ENCODE measurements at places on chromosomes 1 and 21. TPM values are rescaled to one million over a fixed set of nuclear protein-coding genes. Genes with fewer than 3 reads are reported as not detected.
A peak's percentile ranks its signal among the peaks of the same experiment; 100 is the strongest.

DNA sequence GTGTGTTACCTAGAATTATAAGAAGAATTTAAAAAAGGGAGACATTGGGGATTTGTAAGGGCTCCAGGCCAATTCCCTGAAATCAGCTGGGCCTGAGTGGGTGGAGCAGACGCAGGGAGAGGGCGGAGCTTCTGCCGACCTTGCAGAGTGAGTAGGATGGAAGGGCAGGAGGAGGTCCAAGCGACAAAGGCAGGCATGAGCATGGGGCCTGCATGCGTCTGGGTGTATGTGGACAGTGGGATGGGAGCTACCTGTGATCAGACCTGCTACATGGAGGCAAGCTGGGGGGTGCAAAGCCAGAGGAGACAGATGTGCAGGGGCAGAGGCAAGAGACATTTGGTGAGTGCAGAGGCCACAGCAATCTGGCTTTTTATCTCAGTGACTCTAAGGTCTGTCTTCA is 105.3 kb upstream of the OLIG2 start:
- no peak overlapping the region for H3K4me3 ChIP-seq
- H3K36me3 ChIP-seq = no peaks in the 10 kb centered on the region
- DNase-seq = no peak
- H3K27me3 ChIP-seq = no peaks in the 10 kb centered on the region
- H3K27ac ChIP-seq = no peak overlapping the region

- peak overlapping the region; percentile 91 for H3K4me3 ChIP-seq
- DNase-seq = peak; percentile 76
- H3K27ac ChIP-seq = peak overlapping the region; percentile 99
- peaks cover 7% of the 10 kb centered on the region for H3K36me3 ChIP-seq
Measured at GRCh38 chr1:234608911-234609690, 877 bp downstream of the IRF2BP2 start.

GRCh38 chr21:33608559-33608958 is 20.1 kb upstream of the DONSON start:
- no peak overlapping the region for H3K27ac ChIP-seq
- no peak for DNase-seq
- no peak overlapping the region for H3K4me3 ChIP-seq
- H3K4me1 ChIP-seq = no peaks in the 10 kb centered on the region

The PROK1 gene
- 9.6 TPM for total RNA-seq

- H3K4me3 ChIP-seq = no peak overlapping the region
- no peaks in the 10 kb centered on the region for H3K27me3 ChIP-seq
- H3K27ac ChIP-seq = no peak overlapping the region
- no peaks in the 10 kb centered on the region for H3K4me1 ChIP-seq
Measured at GRCh38 chr21:33313611-33314010, 11.2 kb upstream of the IFNAR1 start.

The PRKAB2 gene
- 28.6 TPM for total RNA-seq

GRCh38 chr1:59377350-59377904 is 80.5 kb downstream of the FGGY start:
- H3K27me3 ChIP-seq = no peaks in the 10 kb centered on the region
- H3K4me1 ChIP-seq = no peaks in the 10 kb centered on the region
- H3K27ac ChIP-seq = no peak overlapping the region
- DNase-seq = no peak

The SRRM1 gene
- total RNA-seq = 52.5 TPM

- no peaks in the 10 kb centered on the region for H3K4me1 ChIP-seq
- no peak overlapping the region for H3K27ac ChIP-seq
- no peaks in the 10 kb centered on the region for H3K27me3 ChIP-seq
- no peak for DNase-seq
Measured at GRCh38 chr21:29696937-29697336, 242.9 kb downstream of the GRIK1 start.

The LYSMD1 gene
- total RNA-seq = 16.2 TPM

DNA sequence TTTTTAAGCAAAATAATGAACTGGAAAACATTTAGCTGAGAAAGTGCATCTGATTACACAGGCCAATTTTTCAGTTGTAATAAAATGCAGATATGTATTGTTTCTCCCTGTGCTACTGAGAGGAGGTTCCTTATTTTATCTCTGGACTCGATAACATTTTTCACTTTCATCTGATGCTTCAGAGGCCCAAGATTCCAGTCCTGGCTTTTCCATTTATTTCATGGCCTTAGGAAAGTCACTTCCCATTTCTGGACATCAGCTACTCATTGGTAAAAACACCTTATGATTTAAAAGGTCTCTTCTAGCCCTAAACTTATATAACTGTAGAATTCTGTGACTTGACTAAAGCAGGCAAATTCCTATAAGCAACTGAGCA is 203.5 kb downstream of the HHAT start:
- no peaks in the 10 kb centered on the region for H3K4me1 ChIP-seq
- H3K27me3 ChIP-seq = no peaks in the 10 kb centered on the region
- H3K27ac ChIP-seq = no peak overlapping the region
- no peaks in the 10 kb centered on the region for H3K36me3 ChIP-seq

GRCh38 chr21:44734026-44734745 is 22.8 kb upstream of the TSPEAR start:
- no peaks in the 10 kb centered on the region for H3K36me3 ChIP-seq
- no peaks in the 10 kb centered on the region for H3K4me1 ChIP-seq
- no peak for DNase-seq
- no peaks in the 10 kb centered on the region for H3K27me3 ChIP-seq
- H3K27ac ChIP-seq = no peak overlapping the region

DNA sequence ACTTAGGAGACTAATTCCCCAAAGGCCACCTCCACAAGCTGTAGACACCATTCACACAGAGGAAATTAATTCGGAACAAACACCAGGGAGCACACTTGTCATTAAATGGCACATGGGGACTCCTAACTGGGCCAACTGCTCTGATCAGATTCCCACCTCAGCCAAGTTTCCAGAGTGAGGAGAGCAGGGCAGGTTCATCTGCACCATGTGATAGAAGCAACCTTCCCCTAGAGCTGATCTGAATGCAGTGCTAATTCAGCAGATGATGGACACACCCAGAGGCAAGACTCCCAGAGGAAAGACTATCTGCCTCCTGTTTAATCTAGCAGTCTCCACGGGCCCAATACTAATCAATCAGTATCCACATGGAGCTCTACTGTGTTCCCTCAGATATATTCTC is 147.0 kb downstream of the VAV3 start:
- no peak overlapping the region for H3K27ac ChIP-seq
- no peak for DNase-seq
- H3K27me3 ChIP-seq = no peaks in the 10 kb centered on the region
- no peaks in the 10 kb centered on the region for H3K4me1 ChIP-seq

DNA sequence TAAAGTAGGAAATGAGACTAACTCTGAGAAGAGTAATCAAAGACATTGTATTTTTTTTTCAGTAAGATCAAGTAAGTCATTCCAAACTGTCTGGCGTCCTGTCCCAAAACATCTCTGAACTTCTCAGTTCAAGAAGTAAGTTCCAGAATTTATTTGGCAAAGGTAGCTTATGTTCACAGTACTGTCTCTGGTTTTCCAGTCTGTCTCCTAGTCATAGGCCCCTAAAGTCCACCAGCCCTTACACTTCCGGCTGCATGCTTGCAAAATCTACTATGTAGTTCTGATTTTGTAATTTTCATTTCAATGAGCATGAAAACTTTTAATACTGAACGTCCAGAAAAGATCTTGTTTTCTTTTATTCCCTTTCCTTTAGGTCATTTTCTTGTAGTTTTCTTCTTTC is 61.4 kb upstream of the S1PR1 start:
- no peaks in the 10 kb centered on the region for H3K36me3 ChIP-seq
- DNase-seq = no peak
- H3K27me3 ChIP-seq = no peaks in the 10 kb centered on the region
- H3K4me3 ChIP-seq = no peak overlapping the region
- no peak overlapping the region for H3K27ac ChIP-seq

The FAM163A gene
- 0.43 TPM for total RNA-seq

The NUF2 gene
- 7.0 TPM for total RNA-seq

GRCh38 chr1:172394811-172395210 is 25.7 kb upstream of the C1orf105 start:
- no peaks in the 10 kb centered on the region for H3K27me3 ChIP-seq
- H3K36me3 ChIP-seq = no peaks in the 10 kb centered on the region
- H3K27ac ChIP-seq = peak overlapping the region; percentile 82
- H3K4me1 ChIP-seq = peaks cover 60% of the 10 kb centered on the region
- no peak overlapping the region for H3K4me3 ChIP-seq

- no peak overlapping the region for H3K4me3 ChIP-seq
- DNase-seq = no peak
- H3K27ac ChIP-seq = no peak overlapping the region
- no peaks in the 10 kb centered on the region for H3K27me3 ChIP-seq
Measured at GRCh38 chr1:233135833-233136232, 159.7 kb downstream of the PCNX2 start.

DNA sequence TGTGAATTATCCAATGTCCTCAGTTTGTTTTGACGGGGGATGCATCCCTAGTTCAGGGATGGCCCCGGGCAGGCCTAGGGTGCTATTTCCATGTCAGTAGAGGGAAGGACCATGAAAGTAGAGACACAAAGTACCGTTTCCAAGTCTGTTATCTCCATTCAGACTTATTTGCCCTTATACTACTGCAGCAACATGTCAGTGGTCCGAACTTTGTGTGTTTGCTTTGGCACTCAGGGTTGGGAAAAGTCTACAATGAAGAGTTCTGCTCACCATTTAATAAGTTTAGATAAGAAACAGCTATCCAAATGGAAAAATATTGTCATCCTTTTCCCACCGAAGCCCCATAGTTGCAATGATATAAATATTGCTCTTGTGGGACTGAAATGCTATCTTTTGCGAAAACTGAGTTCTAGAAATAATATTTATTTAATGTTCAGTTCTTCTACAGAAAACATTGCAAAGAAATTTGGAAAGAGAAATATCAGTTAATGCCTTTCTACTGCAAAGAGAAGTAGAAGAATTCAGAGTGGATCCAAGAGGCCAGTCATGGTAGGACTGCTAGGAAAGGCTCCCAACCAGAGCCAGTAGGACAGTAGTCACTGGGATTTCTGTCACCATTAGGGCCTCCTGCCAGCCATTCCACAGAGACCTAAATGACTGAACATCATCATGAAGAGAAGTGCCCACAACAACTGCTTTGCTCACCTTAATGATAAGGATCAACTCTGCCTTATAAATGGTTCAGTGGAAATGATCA is 11.5 kb upstream of the AGT start:
- no peaks in the 10 kb centered on the region for H3K27me3 ChIP-seq
- no peak for DNase-seq
- no peaks in the 10 kb centered on the region for H3K4me1 ChIP-seq
- peak overlapping the region; percentile 58 for H3K27ac ChIP-seq

- no peaks in the 10 kb centered on the region for H3K27me3 ChIP-seq
- no peaks in the 10 kb centered on the region for H3K4me1 ChIP-seq
- no peak overlapping the region for H3K4me3 ChIP-seq
- no peak for DNase-seq
- H3K36me3 ChIP-seq = no peaks in the 10 kb centered on the region
Measured at GRCh38 chr1:160371756-160372155, 4.9 kb downstream of the NHLH1 start.

- H3K27ac ChIP-seq = no peak overlapping the region
- peaks cover 3% of the 10 kb centered on the region for H3K27me3 ChIP-seq
- no peak overlapping the region for H3K4me3 ChIP-seq
- no peaks in the 10 kb centered on the region for H3K4me1 ChIP-seq
- no peaks in the 10 kb centered on the region for H3K36me3 ChIP-seq
Measured at GRCh38 chr1:164914208-164914607, 355.2 kb downstream of the PBX1 start.

GRCh38 chr1:154845879-154846278 is 24.2 kb downstream of the KCNN3 start:
- H3K27ac ChIP-seq = peak overlapping the region; percentile 72
- no peak for DNase-seq
- H3K4me3 ChIP-seq = no peak overlapping the region
- H3K36me3 ChIP-seq = no peaks in the 10 kb centered on the region
- H3K27me3 ChIP-seq = no peaks in the 10 kb centered on the region
- H3K4me1 ChIP-seq = peaks cover 28% of the 10 kb centered on the region

The OR2G6 gene
- not detected for total RNA-seq

The RHD gene
- total RNA-seq = not detected

- DNase-seq = no peak
- no peak overlapping the region for H3K27ac ChIP-seq
- H3K36me3 ChIP-seq = no peaks in the 10 kb centered on the region
Measured at GRCh38 chr1:64680599-64680998, 64.3 kb upstream of the RAVER2 start.

DNA sequence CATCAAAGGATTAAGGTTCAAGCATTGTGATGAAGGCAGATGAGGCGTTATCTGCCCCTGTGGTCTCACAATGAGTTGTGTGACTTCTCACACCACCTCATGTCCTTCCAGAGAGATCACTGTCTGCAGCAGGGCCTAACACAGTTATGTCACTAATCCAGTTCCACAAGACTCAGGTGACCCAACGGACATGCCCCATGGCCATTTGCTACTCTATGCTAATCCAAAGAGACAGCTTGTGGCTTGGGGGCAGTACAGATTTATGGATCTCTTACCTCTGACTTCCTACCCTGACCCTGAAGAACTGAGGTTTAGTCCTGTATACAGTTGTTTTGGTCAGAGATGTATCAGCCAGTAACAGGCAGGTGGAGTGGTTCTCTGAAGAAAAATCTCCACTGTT is 147.1 kb downstream of the GLUL start:
- H3K27ac ChIP-seq = no peak overlapping the region
- H3K4me3 ChIP-seq = no peak overlapping the region
- no peaks in the 10 kb centered on the region for H3K36me3 ChIP-seq
- peaks cover 12% of the 10 kb centered on the region for H3K4me1 ChIP-seq
- no peak for DNase-seq
- H3K27me3 ChIP-seq = no peaks in the 10 kb centered on the region

The ZZZ3 gene
- 59.6 TPM for total RNA-seq

GRCh38 chr1:243271996-243272395 is 16.2 kb downstream of the SDCCAG8 start:
- H3K4me3 ChIP-seq = no peak overlapping the region
- DNase-seq = no peak
- no peaks in the 10 kb centered on the region for H3K27me3 ChIP-seq
- no peaks in the 10 kb centered on the region for H3K36me3 ChIP-seq

GRCh38 chr1:87305762-87306161 is 22.9 kb upstream of the LMO4 start:
- no peak overlapping the region for H3K4me3 ChIP-seq
- H3K27me3 ChIP-seq = no peaks in the 10 kb centered on the region
- H3K36me3 ChIP-seq = no peaks in the 10 kb centered on the region
- H3K27ac ChIP-seq = peak overlapping the region; percentile 1

The SLC44A3 gene
- total RNA-seq = 70.2 TPM

- H3K36me3 ChIP-seq = no peaks in the 10 kb centered on the region
- H3K4me1 ChIP-seq = no peaks in the 10 kb centered on the region
- no peak overlapping the region for H3K27ac ChIP-seq
- DNase-seq = no peak
- no peaks in the 10 kb centered on the region for H3K27me3 ChIP-seq
Measured at GRCh38 chr1:92862605-92863004, 30.8 kb downstream of the RPL5 start.

The ACOT11 gene
- total RNA-seq = 6.7 TPM

GRCh38 chr1:205669341-205670149 is 10.8 kb downstream of the SLC45A3 start:
- no peaks in the 10 kb centered on the region for H3K36me3 ChIP-seq
- H3K27me3 ChIP-seq = no peaks in the 10 kb centered on the region
- H3K27ac ChIP-seq = no peak overlapping the region
- no peak overlapping the region for H3K4me3 ChIP-seq

The CA6 gene
- not detected for total RNA-seq

Measured in hepatocyte (in vitro differentiated cells).